ENCODE measurements at places on chromosomes 1 and 21.

DNA sequence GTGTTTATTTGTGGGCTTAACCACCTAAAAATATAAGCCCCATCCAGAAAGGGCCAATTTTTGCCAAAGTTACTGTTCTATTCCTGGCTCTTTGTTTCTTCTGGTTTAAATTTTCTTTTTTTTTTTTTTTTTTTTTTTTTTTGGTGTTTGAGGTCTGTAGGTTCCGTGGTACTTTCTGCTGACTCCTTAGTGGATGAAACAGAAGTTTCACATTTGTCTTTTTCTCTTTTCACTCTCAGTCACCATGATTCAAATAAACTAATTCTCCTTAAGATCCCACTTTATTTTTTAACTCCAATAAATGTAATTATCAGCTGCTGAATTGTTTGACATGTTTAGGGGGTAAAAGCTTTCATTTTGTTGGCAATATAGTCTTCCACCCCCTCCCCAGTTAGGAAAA, 322.3 kb downstream of the CHRM3 start:
- no peak for DNase-seq

GRCh38 chr1:228446852-228447251, 30.2 kb upstream of the TRIM17 start:
- no peak for DNase-seq

GRCh38 chr21:39087238-39088030, 95.8 kb downstream of the PSMG1 start:
- DNase-seq = no peak

- no peak for DNase-seq
Measured at GRCh38 chr1:65247419-65248359, 61.7 kb upstream of the DNAJC6 start.

DNA sequence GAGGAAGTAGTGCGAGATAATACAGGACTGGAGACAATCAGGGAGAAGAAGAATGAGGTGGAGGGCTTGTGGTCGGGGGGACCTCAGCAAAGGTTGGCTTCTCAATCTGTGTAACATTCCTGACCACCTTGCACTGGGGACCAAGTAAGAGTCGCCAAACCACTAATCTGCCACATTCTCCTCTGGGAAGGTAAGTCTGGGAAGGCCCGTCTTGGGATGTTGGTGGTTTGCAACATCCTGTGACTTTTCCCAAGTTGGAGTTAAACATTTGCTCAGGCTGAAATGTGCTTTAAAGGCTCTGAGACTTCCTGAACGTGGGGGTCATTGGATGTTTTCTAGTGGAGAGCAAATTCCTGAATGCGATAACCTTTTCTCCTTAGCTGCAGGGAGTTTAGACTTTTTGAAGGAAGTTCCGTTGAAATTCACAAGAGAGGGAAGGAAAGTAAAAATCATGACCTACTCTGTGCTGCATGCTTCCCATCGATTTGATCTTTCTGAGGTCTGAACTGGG, 325.9 kb downstream of the RPS6KC1 start:
- no peak for DNase-seq

GRCh38 chr1:84702143-84702542, 11.9 kb upstream of the SSX2IP start:
- DNase-seq = no peak

GRCh38 chr1:19429611-19430010, 55.7 kb downstream of the CAPZB start:
- no peak for DNase-seq

GRCh38 chr21:45335761-45336534, 48.3 kb upstream of the POFUT2 start:
- DNase-seq = no peak

DNA sequence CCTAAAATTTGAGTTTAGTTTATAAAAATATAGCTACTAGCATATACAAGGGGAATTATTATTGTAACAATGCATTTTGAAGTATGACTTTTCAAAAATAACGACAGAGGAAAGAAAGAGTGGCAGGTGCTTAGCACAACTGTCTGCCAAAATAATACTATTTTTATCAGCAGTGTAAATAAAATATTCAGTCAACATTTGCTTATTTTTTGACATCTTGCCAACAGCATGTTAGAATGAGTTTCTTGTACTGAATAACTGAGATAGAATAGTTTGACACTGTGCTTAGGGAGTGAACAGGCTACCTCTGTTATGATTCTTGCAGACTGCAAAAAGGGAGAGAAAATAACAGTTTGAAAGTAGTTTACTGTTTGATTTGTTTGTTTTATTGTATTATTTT, 909.8 kb downstream of the BRINP3 start:
- no peak for DNase-seq

- peak; percentile 31 for DNase-seq
Measured at GRCh38 chr1:84505493-84506001, 639 bp upstream of the SPATA1 start.

DNA sequence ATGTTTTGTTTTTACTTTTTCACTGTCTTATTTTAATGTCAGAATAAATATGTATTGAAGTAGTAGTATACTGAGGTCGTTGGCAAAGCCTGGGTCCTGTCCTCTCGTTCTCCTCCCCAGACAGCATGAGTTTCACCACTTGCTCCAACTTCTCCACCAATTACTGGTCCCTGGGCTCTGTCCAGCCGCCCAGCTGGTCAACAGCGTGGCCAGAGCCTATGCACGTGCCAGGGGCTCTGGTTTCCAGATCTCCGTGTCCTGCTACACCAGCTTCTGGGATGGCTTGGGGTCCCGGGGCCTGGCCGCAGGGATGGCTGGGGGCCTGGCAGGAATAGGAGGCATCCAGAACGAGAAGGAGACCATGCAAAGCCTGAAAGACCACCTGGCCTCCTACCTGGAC, 19.3 kb downstream of the PTPN14 start:
- DNase-seq = no peak

GRCh38 chr1:155889566-155889965, 21.6 kb downstream of the RIT1 start:
- DNase-seq = no peak

GRCh38 chr1:173554089-173554488, 48.8 kb downstream of the SLC9C2 start:
- no peak for DNase-seq

GRCh38 chr1:208951908-208952307, 631.6 kb upstream of the CAMK1G start:
- DNase-seq = no peak

- no peak for DNase-seq
Measured at GRCh38 chr1:214281720-214282629, 1.0 kb downstream of the SMYD2 start.

GRCh38 chr1:12153181-12153785, 13.5 kb upstream of the TNFRSF1B start:
- peak; percentile 67 for DNase-seq

DNA sequence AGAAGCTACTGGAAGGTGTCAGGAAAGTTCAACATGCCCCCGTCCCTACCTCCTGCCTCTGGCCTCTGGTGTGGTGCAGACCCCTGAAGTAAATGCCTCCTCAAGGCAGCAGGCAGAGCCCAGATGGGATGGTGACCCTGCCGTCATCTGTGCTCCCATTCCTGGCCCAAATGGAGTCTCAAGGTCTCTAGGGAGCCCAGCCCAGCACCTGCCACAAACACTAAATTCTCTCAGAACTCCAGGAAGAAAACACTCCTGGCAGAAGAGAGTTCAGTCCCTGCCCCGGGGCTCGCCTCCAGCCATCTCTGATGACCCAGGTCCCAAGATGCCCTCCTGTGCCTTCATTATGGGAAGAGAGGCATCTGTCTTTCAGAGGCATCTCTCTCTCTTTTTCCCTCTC, 261.6 kb upstream of the TMEM51 start:
- no peak for DNase-seq
